Tibial nerve (tissue), 4 donors: ENCODE measurements at places on chromosomes 12 and 14. TPM values are rescaled to one million over a fixed set of nuclear protein-coding genes. Genes with fewer than 3 reads are reported as not detected.

- no peak for DNase-seq
These were observed 9.0 kb downstream of the TUBA1C start for GRCh38 chr12:49273726-49274395.

- DNase-seq = no peak
These were observed 304.7 kb downstream of the RMST start for GRCh38 chr12:97767347-97767746.

- no peak for DNase-seq
These were observed 33.5 kb upstream of the C14orf180 start for GRCh38 chr14:104545942-104546501.

- DNase-seq = no peak
These were observed 6.9 kb downstream of the MMP14 start for GRCh38 chr14:22843123-22843925.

- no peak for DNase-seq
These were observed 163.3 kb upstream of the LHX5 start for GRCh38 chr12:113634982-113635381.

Gene SLC38A4
- not detected for total RNA-seq

GRCh38 chr12:94644141-94644979 is 6.0 kb downstream of the TMCC3 start:
- DNase-seq = peak; percentile 31

DNA sequence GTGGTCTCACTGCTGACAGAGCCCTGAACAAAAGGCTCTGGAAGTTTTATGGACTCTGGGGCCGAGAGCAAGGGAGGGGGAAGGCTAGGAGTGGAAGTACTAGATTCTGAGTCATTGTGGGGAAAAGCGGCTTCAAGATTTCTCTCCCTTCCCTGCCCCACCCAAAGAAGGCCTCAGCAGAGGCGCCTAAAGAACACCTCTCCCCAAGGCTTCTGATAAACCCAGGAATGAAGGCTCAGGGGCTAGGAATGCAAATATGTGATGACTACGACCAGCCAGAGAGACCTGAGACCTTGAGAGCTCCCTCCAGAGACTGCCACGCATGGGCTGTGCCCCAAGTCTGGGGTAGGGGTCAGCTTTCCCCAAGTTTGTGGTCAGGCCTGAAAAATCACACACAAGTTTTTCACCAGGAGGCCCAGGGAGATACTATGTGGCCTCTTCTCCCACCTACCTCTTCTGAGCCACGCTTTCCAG is 130.7 kb upstream of the HIF1A start:
- no peak for DNase-seq

DNA sequence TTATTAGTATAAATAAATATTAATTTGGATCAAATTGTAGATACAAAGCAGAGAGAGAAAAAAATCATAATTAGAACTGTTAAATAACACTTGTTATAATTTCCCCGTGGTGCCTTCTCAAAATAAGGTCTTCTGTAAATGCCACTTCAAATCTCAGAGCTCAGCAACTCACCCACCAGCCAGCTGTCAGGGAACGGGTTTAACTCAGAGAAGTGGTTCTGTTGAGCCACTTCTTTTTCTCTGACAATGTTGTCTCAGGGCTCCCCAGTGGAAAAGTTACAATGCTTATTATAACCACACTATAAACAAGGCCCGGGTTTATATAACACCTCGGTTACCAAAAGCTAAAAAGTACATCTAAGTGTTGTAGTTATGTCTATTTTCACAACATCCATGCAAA is 452.6 kb downstream of the GLT1D1 start:
- DNase-seq = no peak

- DNase-seq = no peak
These were observed 78.0 kb upstream of the DDHD1 start for GRCh38 chr14:53231171-53231570.

Gene IGFBP6
- total RNA-seq = 4,573 TPM

Gene KCNC2
- not detected for total RNA-seq

GRCh38 chr12:126361804-126362203 is 1296.6 kb downstream of the AACS start:
- no peak for DNase-seq

GRCh38 chr12:48890657-48891418 is 25.2 kb upstream of the RND1 start:
- peak; percentile 52 for DNase-seq

Gene RGS6
- total RNA-seq = 57.1 TPM

DNA sequence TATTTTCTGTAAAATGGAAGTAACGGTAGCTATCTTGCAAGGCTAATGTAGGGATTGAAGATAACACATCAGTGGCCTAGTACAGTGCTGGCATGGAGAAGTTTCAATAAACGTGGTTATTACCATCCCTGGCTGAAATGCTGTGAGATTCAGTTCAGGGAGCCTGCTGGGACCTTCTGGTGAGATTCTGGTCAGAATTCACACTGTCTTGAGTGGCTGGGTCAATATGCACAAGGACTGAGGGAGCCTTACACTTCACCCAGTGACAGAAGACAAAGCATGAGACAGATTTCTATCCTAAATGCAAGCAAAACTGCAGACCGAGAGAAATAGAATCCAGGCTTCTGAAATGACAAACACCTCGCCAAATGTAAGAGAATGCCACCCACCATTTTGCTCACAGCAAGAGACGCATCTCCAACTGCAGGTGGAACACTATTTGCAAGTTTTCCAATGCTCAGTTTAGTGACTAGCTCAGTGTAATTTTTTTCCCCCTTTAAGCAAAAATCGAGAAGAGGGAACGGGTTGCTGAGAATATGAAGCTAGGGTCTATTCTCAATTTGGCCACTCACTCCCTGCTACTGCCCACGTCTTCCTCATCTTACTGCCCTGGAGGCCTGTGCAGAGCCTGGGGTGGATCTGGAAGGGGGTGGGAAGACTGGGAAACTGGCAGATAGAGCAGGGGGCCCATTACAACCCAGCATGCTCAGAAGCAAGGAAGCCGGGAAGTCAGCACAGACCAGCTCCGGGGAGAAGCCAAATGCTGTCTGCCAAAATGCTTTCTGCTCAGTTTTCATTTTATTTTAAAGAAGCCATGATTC is 201.3 kb downstream of the TTC7B start:
- no peak for DNase-seq
